ENCODE measurements at places on chromosomes 7 and 10.

- peak; percentile 33 for DNase-seq
Measured at GRCh38 chr10:24723386-24723787, 300 bp downstream of the ARHGAP21 start.

DNA sequence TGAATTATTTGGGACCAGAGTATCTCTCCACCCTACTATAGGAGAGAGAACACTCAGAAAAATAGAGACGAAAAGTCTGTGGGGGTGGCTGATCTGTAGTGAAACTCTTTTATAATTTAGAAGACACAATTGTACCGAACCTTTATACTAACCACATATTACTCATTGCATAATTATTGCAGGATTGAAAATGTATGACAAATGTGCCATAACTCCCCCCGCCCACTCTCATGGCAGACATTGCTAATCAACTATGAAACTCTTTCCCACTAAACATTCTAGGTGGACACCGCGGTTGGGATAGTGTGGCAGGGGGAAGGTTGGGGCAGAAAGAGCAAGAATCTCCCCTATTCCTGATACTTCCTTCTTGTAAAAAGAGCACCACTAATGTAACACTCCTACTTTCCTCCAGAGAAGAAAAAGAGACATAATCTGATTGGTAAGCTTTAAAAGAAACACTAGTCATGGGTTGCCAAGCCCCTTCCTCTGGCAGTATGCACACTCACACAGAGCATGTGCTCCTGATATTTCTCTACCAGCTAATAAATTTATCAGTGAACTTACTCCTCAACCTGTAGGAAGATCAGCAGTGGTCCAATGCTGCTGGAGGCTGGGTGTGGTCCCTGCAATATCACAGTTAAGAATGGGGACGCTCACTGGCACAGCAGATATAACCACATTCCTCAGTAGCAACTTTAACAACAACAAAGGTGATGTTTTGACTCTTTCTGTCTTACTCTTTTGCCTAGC is 18.7 kb upstream of the ARID5B start:
- no peak for DNase-seq

GRCh38 chr10:79348640-79348988 is 1.3 kb downstream of the PPIF start:
- DNase-seq: no peak

GRCh38 chr7:81685270-81685868 is 84.5 kb downstream of the HGF start:
- DNase-seq: no peak

- DNase-seq: no peak
Measured at GRCh38 chr7:4713183-4713784, 31.2 kb downstream of the FOXK1 start.

DNA sequence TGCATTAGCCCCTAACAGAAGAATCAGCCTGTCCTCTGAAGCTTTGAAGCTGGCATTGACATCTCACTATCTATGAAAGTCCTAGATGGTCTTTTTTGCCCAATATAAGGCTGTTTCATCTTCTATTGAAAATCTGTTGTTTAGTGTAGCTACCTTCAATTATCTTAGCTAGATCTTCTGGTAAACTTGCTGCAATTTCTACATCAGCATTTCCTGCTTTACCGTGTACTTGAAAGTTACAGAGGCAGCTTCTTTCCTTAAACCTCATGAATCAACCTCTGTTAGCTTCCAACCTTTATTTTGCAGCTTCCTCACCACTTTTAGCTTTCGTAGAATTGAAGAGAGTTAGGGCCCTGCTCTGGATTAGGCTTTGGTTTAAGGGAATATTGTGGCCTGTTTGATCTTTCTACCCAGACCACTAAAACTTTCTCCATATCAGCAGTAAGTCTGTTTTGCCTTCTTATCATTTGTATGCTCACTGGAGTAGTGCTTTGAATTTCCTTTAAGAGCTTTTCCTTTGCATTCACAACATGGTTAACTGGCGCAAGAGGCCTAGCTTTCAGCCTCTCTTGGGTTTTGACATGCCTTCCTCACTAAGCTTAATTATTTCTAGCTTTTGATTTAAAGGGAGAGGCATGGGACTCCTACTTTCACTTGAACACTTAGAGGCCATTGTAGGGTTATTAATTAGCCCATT is 32.5 kb downstream of the ARID5B start:
- no peak for DNase-seq

DNA sequence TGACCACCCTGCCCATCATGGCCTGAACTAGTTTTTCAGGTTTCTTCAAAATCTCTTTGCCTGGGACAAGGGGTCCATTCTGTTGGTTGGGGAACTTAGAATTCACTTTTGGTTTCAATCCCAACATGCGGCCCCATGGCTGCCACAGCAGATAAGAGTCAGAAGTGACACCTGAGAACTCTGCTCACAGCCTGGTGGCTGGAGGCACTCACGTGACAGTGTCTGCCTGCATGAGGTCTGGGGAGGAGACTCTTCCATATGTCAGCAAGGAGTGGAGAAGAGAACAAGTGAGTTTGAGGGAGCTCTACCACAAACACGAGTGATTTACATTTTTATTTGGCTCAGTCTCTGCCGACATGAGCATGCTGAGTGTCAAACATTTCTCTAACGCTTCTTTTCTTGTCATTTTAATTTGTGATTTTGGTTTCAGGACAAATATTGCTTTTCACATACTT is 370.4 kb downstream of the TNS3 start:
- no peak for DNase-seq

GRCh38 chr7:117944886-117945285 is 71.6 kb upstream of the CTTNBP2 start:
- DNase-seq: no peak

DNA sequence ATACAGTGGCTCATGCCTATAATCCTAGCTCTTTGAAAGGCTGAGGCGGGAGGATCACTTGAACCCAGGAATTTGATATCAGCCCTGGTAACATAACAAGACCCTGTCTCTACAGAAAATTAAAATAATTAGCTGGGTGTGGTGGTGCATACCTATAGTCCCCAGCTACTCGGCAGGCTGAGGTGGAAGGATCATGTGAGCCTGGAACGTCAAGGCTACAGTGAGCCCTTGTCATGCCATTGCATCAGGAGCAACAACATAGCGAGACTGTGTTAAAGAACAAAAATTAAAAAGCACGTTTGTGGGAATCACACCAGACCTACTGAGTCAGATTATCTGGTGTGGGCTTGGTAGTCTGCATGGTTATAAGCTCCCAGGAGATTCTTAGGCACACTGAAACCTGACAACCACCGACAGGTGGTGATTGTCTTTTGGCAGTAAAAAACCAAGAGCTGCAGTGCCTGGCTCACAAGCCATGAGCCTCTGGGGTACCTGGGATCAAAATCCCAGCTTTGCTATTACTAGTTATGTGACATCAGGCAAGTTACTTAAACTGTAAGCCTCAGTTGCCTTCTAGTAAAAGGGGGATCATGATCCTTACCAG is 146.9 kb downstream of the SND1 start:
- DNase-seq: no peak

Data from posterior cingulate gyrus (tissue), 11 donors.